ENCODE measurements at places on chromosomes 6 and 20. TPM values are rescaled to one million over a fixed set of nuclear protein-coding genes. Genes with fewer than 3 reads are reported as not detected.

- no peak for DNase-seq
Measured at GRCh38 chr20:58645412-58645968, 5.6 kb upstream of the STX16 start.

DNA sequence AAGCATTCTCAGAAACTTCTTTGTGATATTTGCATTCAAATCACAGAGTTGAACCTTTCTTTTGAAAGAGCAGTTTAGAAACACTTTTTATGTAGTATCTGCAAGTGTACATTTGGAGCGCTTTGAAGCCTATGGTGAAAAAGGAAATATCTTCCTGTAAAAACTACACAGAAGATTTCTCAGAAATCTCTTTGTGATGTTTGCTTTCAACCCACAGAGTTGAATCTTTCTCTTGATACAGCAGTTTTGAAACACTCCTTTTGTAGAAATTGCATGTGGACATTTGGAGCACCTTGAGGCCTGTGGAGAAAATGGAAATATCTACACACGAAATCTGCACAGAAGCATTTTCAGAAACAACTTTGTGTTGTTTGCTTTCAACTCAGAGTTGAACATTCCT lies 612.3 kb upstream of the ZNF337 start:
- DNase-seq = no peak

- no peak for DNase-seq
Measured at GRCh38 chr6:39209360-39209811, 19.9 kb downstream of the KCNK5 start.

DNA sequence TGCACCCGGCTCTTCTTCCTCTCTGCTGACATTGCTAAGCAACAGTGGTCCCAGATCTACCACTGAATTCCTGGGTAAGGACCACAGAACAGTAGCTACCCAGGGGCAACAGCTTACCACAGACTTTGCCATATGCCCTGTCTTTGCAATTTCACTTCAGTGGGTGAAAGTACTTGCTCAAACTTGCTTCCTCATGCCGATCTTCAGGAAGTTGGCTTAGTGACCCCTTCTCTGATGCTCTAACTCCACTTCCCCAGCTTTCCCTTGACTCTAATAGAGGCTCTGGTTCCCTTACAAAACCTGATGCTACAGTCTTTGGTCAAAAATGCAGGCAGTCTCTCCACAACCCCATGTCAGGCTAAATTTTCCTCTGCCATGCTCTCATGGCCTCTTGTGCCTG lies 3.3 kb upstream of the TAAR5 start:
- no peak for DNase-seq

KCNK15 gene
- 0.27 TPM for total RNA-seq

Data from progenitor cell of endocrine pancreas (in vitro differentiated cells).